ENCODE measurements at places on chromosomes 12 and 14.
A peak's percentile ranks its signal among the peaks of the same experiment; 100 is the strongest.

GRCh38 chr12:50520416-50521207 lies 15.8 kb downstream of the DIP2B start:
- no peak for DNase-seq

GRCh38 chr12:6367969-6368892 lies 7.1 kb downstream of the SCNN1A start:
- no peak for DNase-seq

GRCh38 chr14:74524076-74524811 lies 30.7 kb downstream of the ISCA2 start:
- no peak for DNase-seq

GRCh38 chr12:109818905-109819500 lies 14.2 kb downstream of the TRPV4 start:
- DNase-seq, result peak; percentile 52

DNA sequence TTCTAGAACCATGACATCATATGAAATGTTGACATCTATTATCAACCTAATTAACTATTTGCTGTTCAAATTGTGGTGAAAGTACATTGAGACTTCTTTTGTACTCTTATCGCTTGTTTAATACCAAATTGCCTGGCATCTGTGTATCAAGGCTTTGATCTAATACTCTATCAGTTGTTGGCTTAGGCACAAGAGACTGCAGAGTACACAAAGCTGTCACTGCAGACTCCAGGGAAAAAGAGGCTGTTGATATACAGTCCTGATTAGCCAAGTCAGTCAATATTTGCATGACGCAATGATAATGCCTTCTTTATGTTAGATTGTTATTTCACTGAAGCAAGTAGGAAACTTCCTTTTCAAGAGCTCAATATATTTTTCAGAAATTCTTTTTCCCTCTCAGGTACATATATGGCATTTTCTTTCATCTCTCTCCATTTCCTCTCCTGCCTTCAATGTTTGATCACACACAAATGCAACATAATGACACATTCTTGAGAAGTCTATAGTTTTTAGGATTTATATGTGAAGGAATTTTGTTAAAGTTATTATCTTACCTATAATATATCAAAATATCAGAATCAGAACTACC lies 32.3 kb upstream of the PTCSC3 start:
- no peak for DNase-seq

DNA sequence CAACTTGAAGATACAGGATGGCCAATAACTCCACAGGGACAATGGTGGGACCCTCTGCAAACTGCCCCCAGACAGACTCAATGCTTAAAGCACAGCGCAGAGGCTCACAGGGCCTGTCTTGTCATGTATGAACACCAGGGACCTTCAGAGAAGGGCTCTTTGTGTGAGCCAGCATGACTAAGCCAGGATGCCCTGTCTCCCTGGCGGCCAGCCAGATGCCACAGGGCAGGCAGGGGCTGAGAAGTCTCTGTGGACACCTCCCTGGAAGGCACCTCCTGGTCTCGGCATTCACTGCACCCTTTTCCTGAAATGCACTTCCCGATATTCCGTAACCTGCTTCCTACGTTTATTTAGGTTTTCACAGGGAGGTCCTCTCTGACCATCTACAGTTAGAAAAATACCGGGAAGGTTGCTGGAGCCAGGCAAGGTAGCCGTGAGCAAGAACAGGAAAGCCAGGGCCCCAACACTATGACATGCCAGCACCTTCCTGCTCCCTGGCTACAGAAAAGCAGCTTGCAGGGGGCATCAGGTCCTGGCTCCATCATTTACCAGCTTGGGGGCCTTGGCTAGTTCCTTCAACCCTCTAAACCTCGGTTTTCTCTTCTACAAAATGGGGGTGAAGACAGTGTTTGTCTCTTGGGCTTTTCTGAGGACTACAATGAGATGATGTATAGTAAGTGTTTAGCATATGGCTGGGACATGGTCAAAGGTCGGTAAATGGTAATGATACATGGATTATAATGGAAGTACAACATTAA lies 65.0 kb downstream of the PITPNM2 start:
- no peak for DNase-seq

- peak; percentile 81 for DNase-seq
Measured at GRCh38 chr12:113048716-113049127, 7.8 kb upstream of the DTX1 start.

- no peak for DNase-seq
Measured at GRCh38 chr12:646442-647384, 16.5 kb downstream of the NINJ2 start.

DNA sequence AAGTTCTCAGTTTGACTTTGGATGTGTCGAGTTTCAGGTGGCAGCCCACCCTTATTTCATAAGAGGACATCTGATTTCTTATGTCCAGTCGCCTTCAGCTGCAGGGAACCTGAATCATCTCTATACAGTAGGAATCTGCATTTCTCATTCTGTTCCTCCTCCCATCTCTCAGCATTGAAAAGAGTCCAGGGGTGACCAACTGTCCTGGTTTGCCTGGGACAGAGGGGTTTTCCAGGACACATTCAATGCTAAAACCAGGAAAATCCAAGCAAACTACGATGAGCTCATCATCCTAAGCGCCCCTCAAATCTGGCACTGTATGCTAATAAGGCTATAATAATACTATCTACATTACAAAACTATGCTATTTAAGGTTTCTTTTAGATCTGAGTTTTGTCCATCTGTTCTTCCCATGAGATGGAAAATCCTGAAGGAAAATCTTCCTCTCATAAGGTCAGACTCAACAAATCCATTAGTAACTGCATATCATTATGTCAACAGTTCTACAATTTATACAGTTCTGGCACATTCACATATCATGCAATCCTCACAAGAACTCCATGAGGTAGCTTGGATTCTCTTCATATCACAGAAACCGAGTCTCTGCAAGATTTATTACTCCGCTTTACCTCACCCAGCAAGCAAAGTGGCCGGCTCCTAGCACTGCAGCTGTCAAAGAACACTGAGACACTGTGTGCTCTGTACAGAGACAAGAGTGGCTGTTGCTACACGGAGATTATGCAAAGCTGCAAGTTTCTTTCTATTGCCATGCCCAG lies 15.6 kb upstream of the CALM1 start:
- no peak for DNase-seq

DNA sequence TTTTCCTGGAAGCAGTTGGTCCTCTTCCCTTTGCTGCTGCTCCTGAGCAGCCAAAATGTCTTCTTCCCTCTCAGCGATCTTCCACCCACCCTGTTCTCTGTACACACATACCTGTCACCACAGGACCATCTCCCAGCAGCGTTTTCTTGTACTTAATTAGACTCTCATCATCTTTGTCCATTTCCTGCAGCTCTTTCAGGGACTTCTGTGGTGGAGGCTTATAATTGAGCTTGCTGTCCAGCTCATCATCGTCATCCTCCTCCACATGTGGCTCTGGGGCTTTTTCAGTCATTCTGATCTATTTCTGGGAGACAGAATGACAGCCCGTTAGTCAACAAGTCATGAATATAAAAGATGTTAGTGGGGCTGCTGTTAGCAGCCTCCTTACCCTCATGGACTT lies 11.0 kb downstream of the ARHGDIB start:
- no peak for DNase-seq

DNA sequence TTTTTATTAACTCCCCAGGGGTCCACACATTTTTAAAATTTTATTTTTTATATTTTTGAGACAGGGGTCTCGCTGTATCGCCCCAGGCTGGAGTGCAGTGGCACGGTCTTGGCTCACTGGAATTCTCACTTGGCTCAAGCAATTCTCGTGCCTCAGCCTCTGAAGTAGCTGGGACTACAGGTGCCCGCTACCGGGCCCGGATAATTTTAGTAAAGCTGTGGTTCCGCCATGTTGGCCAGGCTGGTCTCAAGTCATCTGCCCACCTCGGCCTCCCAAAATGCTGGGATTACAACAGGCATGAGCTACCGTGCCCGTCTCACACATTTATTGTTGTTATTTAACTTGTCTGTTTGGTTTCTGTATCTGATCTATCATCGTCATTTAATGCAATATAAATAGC lies 307.4 kb downstream of the TMTC2 start:
- no peak for DNase-seq

- DNase-seq, result no peak
Measured at GRCh38 chr14:85016496-85016895, 513.4 kb upstream of the FLRT2 start.

- no peak for DNase-seq
Measured at GRCh38 chr14:89241257-89241656, 175.8 kb downstream of the FOXN3 start.

- DNase-seq, result no peak
Measured at GRCh38 chr12:27206801-27207502, 37.1 kb upstream of the STK38L start.

- no peak for DNase-seq
Measured at GRCh38 chr14:37508503-37508902, 86.5 kb downstream of the FOXA1 start.

DNA sequence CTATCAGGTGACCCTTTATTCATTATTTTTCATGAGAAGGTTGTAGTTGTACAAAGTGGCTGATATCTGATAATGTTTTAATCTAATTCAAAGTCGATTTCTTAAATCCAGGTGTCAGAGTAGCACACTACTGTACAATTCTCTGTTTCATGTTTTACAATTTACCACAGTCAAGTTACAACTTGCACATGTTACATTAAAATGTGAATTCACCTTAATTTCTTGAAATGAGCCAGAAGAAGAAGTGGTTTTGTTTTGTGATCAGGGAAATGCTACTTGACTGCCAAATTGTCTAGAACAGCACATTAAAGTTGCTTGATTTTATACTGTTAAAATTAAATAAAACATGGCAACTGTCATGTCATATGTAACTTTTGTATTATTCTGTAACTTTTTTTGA lies 23.2 kb downstream of the LRRK2 start:
- DNase-seq, result no peak

GRCh38 chr12:98421316-98421715 lies 94.1 kb upstream of the TMPO start:
- DNase-seq, result no peak

DNA sequence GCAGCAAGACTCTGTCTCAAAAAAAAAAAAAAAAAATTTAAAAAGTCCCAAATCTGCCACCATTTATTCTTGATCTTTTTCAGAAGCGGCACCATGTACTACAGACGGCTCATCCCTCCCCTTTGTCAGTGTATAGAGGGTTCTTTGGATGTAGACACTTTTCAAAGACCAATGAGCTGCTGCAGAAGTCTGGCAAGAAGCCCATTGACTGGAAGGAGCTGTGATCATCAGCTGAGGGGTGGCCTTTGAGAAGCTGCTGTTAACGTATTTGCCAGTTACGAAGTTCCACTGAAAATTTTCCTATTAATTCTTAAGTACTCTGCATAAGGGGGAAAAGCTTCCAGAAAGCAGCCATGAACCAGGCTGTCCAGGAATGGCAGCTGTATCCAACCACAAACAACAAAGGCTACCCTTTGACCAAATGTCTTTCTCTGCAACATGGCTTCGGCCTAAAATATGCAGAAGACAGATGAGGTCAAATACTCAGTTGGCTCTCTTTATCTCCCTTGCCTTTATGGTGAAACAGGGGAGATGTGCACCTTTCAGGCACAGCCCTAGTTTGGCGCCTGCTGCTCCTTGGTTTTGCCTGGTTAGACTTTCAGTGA lies 6.5 kb upstream of the ACACB start:
- no peak for DNase-seq

DNA sequence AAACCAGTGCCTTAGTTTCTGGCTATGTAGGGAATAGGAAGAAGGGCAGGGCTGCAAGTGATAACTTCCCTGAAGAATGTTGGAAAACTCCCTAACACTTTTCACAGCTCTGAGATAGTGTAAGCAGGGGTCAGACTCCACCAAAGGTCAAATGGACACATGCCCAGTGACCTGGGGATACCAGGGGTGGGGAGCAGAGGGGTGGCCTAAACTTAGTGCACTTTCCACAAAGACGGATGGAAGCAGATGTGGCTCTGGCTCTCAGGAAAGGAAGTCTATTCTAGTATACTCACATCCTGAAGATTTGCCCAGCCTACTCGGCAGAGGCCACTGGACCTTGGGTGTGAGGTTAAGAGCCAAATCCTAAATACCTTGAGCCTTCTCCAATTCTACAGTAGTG lies 285.8 kb downstream of the NUAK1 start:
- DNase-seq, result no peak

GRCh38 chr12:28086521-28087155 lies 103.6 kb upstream of the CCDC91 start:
- DNase-seq, result no peak

DNA sequence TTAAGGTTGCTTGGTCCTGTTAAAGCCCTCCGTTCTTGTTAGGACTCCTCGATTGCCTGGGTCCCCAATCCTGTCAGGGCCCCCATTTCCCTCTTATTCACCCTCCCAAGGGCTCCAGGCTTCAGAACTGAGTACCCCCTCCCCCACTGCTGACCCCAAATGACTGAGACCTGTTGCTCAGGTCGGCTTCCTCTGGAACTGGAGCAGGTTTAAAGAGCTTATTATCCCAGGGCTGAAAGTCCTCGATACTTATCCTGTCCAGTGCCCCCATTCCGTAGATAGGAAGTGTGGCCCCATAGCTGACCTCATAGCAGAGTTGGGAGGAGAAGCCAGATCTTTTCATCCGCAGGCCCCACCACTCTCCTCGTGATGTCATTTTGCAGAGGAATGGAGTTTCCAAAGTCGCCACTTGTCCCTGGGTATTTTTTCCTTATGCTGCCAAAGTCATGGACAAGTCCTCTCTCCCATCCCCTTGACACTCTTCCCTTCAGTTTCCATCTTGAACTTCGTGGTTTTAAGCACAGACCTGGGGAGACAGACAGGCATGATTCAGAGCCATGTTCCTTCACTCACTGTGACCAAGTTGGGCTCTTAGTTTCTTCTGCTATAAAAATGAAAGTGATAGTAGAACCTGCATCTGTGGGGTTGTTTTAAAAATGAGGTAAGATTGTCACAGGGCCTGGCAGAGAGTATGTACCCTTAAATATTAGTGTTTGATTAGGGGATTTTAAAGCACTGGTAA lies 1.2 kb downstream of the USP30 start:
- DNase-seq, result peak; percentile 19

GRCh38 chr12:58703866-58704265 lies 216.4 kb downstream of the LRIG3 start:
- DNase-seq, result no peak

DNA sequence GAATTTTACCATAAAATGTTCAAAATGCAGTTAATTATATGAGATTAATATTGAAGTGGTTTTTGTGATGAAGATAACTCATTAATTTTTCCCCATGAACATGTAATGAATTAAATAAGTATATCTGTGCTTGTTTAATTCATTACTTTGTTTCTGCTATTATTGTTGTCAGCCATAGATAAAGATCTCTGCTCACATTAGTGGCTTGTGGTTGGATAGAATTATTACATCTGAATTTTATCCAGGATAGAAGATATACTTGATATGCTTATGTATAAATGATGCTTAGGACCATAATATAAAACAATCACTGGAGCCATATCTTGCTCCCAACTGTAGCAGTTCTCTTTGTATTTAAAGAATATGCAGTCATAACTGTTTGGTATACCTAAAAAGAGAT lies 18.5 kb downstream of the TSPAN19 start:
- no peak for DNase-seq

- DNase-seq, result no peak
Measured at GRCh38 chr12:59636945-59637691, 41.3 kb downstream of the SLC16A7 start.

GRCh38 chr14:89331398-89331797 lies 85.6 kb downstream of the FOXN3 start:
- DNase-seq, result no peak

GRCh38 chr12:107144990-107145389 lies 51.6 kb upstream of the CRY1 start:
- no peak for DNase-seq

- DNase-seq, result peak; percentile 75
Measured at GRCh38 chr12:131608740-131609690, 101.9 kb upstream of the SFSWAP start.

Data from hepatic stellate cell (primary cell).